Activated T-cell treated with anti-CD3 and anti-CD28 coated beads, Interleukin-2, amount 50 U/mL, for 4 hours (primary cell): ENCODE measurements at places on chromosomes 16 and 17.

DNA sequence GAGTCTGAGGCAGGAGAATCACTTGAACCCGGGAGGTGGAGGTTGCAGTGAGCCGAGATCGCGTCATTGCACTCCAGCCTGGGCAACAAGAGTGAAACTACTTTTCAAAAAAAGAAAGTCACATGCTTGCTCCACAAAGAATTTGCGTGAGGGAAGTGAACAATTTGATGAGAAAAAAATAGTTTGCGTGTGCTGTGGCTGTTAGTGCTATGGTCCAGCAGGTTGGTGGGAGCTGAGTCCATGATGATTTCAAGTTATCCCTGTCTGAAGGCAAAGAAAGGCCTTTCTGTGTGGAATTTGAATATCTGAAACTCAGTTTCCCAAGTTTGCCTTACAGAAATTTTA lies 21.0 kb downstream of the PRCD start:
- DNase-seq: no peak

GRCh38 chr16:67716097-67716496 lies 3.0 kb downstream of the GFOD2 start:
- no peak for DNase-seq

DNA sequence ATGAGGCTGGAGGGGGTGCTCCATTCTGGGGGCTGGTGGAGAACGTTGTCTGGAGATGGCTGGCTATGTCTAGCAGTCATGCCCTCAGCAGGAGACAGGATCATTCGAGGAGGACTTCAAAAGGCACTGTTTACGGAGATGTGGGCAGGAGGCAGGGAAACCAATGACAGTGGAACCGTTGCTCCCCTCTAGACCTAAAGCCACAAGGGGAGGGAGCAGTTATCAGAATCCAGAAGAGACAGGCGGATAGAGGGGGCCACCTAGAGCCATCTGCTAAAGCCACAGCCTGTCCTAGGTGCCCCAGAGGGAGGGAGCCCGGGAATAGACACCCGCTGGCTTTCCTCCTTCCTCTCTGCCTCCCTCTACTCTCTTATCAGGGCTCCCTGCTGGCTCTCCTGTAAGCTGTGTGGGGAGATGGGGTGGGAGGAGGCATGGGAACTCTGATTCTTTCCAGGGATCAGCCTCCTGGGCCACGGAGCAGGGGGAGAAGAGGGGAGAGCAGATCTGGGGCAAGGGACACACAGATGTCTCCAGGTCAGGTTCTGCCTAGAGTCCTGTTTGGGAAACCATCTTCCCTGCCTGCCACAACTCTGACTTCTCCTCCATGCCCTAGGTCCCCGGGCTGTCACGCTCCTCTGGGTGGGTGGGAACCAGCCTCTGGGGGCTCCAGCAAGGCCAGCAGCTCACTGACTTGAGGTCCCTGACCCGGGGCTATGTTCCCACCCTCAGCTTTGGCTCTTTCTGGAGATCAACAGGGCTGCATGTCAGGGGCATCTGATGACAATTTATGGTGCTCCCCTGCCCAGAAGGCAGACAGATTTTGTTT lies 42.3 kb downstream of the IRX3 start:
- no peak for DNase-seq

GRCh38 chr16:69114346-69114975 lies 9.0 kb downstream of the HAS3 start:
- no peak for DNase-seq

GRCh38 chr17:57441270-57441600 lies 184.9 kb downstream of the MSI2 start:
- no peak for DNase-seq

GRCh38 chr17:48727415-48728175 lies 955 bp downstream of the HOXB13 start:
- no peak for DNase-seq

- DNase-seq: no peak
Observed at GRCh38 chr17:30292286-30292858, 628 bp upstream of the BLMH start.

DNA sequence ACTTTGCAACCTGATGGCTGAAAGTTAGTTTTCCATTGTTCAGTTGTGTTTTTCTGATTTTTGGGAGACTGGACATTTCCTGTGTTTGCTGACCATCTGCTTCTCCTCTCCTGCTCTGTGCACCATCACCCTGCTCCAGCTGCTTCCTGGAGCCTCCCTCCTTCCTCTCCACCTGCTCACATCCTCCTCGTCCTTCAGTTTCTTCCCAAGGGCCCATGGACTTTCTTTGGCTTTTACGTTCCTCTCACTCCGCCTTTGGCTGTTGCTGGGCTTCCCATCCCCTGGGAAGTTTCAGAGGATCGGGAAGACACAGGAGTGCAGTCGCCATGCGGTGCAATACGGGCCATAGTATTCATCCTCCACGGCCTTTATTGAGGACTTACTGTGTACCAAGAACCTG lies 61.6 kb downstream of the TNFRSF13B start:
- no peak for DNase-seq

DNA sequence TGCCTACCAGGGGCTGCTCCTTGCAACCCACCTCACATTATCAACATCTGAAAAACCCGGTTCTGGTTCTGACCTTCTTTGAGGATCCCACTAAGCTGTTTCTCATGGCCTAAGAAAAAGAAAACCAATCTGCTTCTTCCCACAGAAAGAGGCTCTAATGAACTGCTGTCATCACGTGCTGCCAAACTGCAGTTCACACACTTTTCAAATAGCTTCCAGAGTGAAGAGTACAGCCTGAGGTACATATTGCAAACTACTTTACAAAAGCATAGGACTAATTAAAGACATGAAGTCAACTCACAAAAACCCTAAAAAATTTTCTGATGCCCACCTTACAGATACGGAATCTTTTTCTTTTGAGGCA lies 36.7 kb downstream of the SMG6 start:
- DNase-seq: no peak

GRCh38 chr17:73750975-73751374 lies 106.7 kb upstream of the SDK2 start:
- DNase-seq: no peak

DNA sequence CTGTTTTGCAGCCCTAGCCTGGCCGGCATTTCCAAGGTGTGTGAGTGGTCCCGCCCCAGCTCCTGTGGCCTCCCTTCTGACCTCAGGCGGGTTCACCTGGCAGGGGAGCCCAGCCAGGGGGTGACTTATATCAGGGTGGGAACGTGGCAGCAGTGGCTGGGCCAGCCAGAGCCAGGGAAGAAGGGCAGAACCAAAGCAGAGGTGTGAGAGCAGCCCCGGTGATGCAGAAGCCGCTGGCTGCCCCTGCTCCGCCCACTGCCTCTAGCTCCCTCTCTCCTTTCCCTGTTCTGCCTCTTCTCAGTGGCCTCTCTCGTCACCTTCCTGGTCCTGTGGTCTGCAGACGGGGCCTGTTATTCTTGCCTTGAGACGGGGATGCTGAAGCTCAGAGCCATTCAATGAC lies 12.1 kb downstream of the MGAT5B start:
- DNase-seq: no peak

- DNase-seq: no peak
Observed at GRCh38 chr16:27852681-27853080, 210.8 kb downstream of the GSG1L start.

DNA sequence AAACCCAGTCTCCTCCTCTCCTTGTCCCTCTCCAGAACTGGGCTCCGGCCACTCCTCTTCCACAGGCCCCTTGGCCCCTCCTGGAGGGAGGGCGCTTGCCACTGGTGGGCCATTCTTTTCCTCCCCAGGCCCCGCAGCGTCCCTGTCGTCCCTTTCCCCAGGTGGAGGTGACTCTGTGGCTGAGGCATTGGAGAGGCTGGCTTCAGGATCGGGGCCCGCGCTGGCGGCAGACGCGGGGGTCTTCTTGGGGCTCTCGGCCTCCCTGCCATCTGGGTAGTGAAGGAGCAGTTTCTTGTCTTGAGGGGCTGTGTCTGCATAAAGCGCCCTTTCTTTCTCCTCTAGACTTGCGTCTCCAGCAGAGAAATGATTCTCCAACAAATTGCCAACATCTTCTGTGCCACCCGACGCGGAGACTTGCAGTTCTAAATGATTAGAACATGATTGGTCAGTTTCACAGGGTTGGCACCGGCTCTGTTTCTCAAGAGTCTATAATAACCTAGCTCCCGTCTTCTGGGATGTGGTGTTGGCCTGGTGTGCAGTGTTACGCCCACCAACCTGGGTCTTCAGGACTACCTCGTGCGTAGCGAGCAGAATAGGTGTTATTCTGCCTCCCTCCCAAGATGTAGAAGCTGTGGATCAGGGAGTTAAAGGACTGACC lies 34.1 kb downstream of the SRL start:
- DNase-seq: no peak

DNA sequence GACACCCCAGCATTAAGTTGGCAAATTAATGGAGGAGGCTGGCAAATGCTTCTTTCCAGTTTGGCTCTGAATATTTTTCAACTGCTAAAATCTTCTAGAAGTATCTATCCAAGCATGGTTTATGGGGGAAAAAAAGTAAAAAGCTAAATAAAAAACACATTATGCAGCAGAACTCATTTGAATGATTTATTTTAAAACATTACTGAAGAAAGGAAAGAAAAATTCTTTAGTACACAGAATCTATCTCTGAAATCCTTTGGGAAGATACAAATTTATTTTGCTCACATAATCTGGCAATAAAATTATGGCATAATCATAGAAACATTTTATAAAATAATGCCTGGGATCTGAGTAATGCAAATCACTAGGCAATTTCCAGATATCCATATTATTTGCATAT lies 328.1 kb upstream of the MON1B start:
- no peak for DNase-seq

GRCh38 chr17:20063665-20064648 lies 54.8 kb downstream of the SPECC1 start:
- no peak for DNase-seq

GRCh38 chr17:76981545-76982295 lies 113.5 kb downstream of the MGAT5B start:
- no peak for DNase-seq

GRCh38 chr16:83831456-83831987 lies 23.7 kb downstream of the HSBP1 start:
- no peak for DNase-seq

DNA sequence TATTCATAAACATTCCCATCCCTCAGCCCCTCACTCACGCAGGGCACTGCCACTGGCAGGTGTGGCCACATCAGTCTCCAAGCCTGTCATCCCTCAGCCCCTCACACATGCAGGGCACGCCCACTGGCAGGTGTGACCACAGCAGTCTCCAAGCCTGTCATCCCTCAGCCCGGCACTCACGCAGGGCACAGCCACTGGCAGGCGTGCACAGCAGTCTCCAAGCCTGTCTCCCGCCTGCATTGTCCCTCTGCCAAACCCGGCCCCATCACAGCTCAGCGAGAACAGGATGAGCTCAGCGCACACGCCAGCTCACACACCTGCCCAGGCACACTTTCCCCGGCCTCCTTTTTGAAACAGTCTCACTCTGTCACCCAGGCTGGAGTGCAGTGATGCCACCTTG lies 11.4 kb upstream of the KREMEN2 start:
- DNase-seq: no peak
